ENCODE measurements at places on chromosomes 6 and 20.

DNA sequence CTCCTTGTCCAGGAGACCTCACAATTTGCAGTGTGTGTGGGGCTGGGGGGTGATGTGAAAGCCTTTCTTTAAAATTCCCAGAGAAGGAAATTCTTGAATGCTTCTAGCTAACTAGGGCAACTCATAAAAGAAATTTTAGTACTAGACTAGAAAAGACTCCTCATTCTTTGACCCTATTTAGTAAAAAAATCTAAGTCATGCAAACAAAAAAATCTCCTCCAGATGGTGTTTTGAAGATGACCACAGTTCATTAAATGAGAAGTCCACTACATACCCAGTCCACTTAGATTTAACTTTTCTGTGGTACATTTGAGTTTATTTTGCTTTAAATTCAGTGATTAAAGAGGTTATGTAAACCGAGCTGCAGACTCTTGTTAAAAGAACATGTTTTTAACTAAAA lies 67.5 kb downstream of the NDUFAF5 start:
- DNase-seq = no peak

- no peak for DNase-seq
Measured at GRCh38 chr6:14467591-14467990, 350.0 kb downstream of the CD83 start.

- DNase-seq = no peak
Measured at GRCh38 chr6:19169366-19169765, 667.8 kb upstream of the ID4 start.

DNA sequence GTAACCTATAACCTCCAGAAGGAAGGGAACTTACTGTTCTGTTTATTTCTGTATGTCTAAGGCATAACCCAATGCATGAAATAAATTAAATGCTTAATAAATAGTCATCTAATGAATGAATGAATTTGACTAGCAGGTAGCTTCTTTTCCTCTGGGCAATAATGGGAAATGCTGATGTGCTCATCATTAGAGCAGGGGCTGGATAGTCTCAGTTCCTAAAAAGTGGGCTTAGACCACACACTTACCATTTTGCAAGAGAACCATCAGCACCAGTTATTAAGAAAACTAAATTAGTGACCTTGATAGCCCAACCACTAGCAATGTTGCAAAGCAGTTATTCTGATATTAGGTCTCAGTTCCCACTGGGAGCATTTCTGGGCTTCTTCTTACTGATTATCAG lies 449.7 kb downstream of the CDC5L start:
- no peak for DNase-seq

DNA sequence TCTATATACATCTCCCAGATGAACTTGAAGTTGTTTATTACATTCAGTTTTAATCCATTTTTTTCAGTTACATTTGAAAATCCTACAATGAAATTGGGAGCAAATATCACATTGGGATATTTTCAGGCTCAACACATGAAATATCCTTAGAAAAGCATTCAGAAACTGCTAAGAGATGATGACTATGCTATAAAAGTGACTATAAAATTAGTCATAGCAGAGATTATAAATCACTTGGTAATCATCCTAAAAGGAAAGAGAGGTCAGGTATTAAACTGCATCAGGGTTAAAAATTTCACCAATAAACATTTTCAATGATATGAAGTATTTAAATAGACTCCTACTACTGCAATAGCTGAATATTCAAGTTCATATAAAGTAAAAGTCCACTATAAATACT lies 987.7 kb downstream of the GRIK2 start:
- no peak for DNase-seq

- no peak for DNase-seq
Measured at GRCh38 chr6:32982084-32982701, 13.8 kb downstream of the BRD2 start.

DNA sequence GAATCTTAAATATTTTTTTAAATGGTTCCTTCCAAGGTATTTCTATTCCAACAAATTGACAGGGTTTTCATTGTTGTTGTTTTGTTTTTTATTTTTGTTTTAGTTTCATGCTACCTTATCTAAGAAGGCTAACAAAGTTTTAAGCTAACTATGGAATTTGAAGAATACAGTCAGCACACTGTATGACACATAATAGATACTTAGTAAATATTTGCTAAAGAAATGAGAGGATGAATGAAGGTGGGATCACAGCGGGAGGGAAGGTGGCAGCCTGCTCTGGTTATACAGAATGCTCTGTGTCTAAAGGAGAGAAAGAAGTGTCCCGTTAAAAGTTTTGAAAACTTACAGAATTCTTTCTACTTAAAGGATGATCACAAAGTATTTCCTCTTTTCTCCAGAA lies 43.7 kb upstream of the DST start:
- no peak for DNase-seq

- DNase-seq = no peak
Measured at GRCh38 chr6:51339728-51340127, 521.1 kb downstream of the TFAP2B start.

DNA sequence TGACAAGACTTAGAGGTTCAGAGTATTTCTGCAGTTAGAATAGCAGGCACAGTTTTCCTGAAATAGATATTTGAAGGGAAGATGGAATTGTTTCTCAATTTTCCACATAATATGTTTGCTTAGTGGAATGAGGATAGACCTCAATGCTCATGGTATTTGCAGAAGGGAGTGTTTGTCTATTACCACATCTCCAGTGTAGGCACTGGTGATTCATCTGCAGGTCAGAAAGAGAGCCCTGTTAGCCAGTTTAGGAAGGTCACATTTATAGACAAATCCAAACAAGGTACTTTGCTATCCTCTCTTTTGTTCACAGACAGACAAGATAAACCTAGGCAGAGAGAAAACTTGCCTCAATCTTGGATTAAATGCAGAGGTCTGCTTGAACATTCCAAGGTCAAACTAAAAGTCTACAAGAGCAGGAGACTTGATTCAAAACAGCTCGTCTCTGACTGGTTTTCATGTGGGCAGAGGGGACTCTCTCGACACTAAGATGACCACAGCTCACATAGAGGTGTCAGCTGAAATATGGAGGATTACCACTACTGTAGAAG lies 22.8 kb downstream of the ISM1 start:
- DNase-seq = peak; percentile 44

DNA sequence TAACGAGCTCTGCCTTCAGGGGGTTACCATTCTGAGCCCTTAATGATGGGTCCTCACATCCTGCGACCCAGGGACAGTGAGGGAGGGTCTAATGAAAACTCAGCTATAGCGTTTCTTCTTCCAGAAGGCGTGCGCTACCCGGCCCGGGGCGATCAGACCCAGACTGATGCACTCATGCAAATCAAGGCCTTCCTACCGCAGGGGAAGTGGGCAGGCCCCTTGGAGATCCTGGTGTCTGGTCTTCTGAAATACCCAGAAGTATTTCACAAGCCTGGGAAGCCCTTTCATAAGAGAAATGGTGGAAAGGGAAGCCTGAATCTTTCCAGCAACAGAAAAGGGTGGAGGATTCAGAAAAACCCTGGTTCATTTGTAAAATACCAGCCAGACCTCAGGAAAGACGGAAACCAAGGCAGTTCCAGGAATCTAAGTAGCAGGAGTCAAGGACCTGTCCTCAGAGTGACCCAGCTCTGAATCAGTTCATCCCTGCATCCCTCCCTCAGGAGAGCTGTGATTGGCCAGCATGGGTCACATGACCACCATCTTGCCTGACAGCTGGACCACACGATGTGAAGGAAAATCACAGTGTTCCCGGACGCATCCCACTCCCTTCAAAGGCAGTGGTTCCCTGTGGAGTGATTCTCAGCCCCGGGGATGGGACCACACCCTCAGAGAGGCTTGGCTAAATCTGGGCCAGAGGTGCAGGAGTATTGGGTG lies 12.7 kb downstream of the BFSP1 start:
- no peak for DNase-seq

DNA sequence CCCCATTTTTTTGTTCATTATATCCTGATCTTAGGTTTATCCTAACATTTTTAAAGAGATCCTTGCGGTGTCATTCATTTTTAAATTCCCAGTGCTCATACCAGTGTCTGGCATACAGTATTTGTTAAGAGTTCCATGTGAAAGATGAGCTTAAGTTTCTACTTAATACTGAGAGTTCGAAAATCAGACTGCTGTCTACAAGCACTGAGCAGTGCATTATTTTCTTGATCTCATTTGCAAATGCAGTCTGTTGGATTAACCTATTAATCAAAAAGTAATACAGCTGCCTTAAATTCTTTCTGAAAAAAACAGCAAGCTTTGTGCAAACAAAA lies 663 bp downstream of the COQ3 start:
- no peak for DNase-seq

DNA sequence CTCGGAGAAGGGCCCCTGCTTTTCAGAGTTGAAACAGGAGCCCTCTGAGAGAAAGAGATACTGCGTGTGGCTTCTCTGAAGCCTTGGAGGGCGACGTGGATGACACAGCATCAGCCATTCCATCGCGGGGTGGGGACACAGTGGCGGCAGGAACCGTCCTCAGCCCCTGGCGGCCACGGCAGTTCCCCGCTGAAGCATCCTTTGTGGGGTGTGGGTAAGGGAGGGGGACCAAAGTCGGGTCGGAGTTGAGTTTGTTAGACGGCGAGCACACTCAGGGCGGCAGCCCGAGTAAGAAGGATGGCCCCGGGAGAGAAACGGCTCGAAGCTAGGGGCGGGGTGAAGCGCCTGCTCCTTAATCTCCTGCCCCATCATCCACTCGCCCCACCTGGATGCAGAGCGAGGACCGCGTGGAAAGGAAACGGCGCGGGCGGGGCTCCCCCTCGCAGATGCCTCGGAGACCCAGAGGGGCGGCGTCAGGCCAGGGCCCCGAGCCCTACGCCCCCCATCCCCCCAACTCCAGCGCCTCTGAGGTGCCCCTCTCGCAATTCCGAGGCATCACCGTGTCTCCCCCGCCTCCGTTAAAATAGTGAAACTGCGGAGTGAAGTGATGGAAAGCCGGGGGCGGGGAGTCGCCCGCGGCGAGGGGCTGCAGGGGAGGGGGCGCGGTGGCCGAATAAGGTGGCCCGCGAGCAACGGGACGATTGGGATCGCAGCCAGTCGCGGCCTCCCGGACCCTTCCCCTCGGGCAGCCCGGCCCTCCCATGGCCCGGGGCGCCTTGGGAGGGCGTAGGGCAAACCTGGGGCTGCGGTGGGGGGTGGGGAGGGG lies 796 bp upstream of the RREB1 start:
- DNase-seq = no peak

DNA sequence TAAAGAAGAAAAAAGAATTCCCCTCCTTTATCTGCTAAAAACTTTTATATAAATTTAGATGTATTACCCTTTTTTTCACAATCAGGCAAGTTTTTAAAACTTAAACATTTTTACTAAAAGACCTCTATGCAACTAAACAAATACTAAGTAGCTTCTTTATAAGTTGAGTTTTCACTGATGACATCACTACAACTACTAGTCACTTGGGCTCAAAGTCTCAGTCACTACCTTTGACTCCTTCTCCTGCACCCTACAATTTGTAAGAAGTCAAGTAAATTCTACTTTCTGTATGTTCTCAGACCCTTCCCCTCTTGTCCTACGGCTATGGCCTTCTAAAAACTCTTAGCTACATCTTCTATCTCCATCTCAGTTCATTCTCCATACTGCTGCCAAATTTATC lies 11.2 kb downstream of the SUPT3H start:
- no peak for DNase-seq

GRCh38 chr20:642398-643174 lies 10.4 kb downstream of the SRXN1 start:
- DNase-seq = no peak

DNA sequence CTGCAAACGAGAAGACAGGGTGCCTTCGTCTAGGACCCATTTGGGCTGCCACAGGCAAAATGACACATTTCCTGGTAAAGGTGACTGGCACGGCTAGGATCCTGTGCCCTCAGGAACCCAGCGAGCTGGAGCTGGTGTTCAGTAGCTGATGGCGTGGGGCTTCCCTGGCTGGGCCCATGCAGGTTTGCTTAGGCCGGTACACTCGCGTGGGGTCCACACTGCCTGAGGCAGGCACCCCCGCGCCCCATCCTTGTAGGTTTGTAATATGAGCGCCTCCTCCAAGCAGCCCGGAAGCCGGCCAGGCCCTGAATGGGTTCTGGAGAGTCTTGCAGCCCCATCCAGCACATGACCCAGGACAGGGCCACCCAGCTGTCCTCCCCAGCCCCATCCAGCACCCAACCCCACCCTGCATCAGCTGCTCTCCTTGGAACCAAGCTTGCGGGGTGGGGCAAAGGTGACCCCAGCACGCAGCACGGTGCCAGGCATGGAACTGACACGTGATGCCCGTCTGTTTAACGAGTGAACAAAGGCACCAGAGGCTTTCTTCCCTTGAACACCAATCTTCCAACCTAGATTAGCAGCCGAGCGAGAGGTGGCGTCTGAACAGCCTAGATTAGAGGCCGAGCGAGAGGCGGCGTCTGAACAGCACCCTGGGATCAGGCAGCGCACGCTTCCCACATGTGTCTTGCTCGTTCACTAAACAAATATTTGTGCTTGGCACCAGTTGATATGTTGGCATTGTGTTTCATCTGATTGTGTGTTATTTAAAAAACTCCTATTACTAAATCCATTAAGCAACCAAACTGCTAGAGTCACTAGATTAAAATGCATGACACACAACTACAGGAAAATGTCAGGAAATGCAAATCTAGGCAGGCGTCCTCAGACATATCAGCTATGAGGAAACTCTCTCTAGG lies 112.1 kb downstream of the DLL1 start:
- no peak for DNase-seq

DNA sequence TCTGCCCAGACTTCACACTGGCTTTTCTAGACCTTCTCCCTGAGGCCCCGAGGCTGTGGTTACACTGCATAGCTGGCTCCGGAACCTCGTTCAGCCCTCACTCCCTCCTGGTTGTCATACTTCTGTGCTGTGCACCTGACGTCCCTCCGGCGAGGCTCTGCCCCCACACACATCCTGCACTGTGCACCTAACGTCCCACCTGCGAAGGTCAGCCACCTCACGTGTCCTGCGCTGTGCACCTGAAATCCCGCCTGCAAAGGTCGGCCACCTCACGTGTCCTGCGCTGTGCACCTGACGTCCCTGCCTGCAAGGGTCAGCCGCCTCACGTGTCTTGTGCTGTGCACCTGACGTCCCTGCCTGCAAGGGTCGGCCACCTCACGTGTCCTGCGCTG lies 111.0 kb upstream of the FRMD1 start:
- no peak for DNase-seq

All from RCC 7860 (cell line).